ENCODE measurements at places on chromosomes 2 and 18. TPM values are rescaled to one million over a fixed set of nuclear protein-coding genes. Genes with fewer than 3 reads are reported as not detected.

The REL gene
- 88.7 TPM for total RNA-seq

The GKN2 gene
- total RNA-seq = not detected

The SERPINB10 gene
- total RNA-seq = not detected

The RIF1 gene
- 84.8 TPM for total RNA-seq

The ASB18 gene
- total RNA-seq = not detected

The CD28 gene
- 130 TPM for total RNA-seq

The ABHD1 gene
- total RNA-seq = 0.23 TPM

The UGT1A8 gene
- total RNA-seq = not detected

The PROKR1 gene
- not detected for total RNA-seq

The LYPD1 gene
- total RNA-seq = not detected

The POMC gene
- total RNA-seq = 6.9 TPM

GRCh38 chr2:54555318-54555837, 99.3 kb downstream of the SPTBN1 start:
- no peak for DNase-seq

GRCh38 chr2:168697668-168698121, 104.7 kb upstream of the NOSTRIN start:
- no peak for DNase-seq

DNA sequence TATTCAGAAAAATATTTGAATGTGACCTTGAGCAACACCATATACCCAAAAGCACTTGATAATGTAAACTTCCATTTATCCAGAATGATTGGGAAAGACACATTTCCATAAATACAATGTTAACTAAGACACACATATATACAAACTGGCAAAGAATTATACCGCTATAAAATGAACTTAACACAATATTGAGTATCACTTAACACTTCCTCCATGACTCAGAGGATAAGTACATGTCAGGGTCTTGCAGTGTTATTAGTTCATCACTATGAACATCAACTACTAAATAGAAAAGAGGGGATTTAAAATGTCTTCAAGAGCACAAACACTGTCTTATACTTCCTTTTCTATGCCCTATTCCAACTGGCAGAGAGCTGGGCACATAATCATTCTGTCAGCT, 18.6 kb downstream of the WDSUB1 start:
- DNase-seq = no peak

- no peak for DNase-seq
These were observed 25.9 kb downstream of the DYSF start for GRCh38 chr2:71479261-71479660.

DNA sequence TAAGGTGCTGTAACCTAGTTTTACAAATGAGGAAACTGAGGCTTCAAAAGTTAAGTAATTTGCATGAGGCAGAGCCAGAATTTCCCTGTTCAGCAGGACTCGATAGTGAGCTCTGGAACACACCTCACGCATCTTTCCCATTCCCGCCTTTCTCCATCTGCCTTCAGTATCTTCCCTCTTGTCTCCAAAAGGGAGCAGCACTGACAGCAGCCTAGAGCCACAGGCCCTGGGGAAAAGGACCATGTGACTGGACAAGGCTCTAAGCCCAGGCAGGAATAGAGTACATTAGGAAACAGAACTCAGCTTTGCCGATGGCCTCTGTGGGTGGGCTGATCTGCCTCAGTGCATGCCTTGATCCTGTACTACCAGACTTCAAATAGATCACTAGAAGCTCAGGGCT, 21.5 kb downstream of the GPR155 start:
- DNase-seq = no peak

- DNase-seq = no peak
These were observed 285.8 kb upstream of the REV1 start for GRCh38 chr2:99775585-99775984.

DNA sequence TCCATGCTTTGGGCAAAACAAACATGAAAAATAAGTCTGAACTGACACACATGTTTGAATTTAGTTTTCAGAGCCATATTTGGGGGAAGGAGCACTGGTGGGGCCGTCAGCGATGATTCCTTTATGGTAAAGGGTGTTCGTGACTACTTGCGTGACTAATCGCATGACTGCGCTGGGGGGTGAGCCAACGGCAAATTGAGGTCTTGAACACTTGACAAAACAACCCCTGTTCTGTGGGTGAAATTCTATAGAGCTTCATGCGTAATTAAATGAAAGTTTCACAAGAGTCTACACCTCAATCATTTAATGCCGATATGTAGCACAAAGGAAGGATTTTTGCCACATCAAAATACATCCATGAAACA, 127.5 kb upstream of the CYP1B1 start:
- DNase-seq = no peak

GRCh38 chr2:10912796-10913455, 1.2 kb downstream of the KCNF1 start:
- DNase-seq = no peak

DNA sequence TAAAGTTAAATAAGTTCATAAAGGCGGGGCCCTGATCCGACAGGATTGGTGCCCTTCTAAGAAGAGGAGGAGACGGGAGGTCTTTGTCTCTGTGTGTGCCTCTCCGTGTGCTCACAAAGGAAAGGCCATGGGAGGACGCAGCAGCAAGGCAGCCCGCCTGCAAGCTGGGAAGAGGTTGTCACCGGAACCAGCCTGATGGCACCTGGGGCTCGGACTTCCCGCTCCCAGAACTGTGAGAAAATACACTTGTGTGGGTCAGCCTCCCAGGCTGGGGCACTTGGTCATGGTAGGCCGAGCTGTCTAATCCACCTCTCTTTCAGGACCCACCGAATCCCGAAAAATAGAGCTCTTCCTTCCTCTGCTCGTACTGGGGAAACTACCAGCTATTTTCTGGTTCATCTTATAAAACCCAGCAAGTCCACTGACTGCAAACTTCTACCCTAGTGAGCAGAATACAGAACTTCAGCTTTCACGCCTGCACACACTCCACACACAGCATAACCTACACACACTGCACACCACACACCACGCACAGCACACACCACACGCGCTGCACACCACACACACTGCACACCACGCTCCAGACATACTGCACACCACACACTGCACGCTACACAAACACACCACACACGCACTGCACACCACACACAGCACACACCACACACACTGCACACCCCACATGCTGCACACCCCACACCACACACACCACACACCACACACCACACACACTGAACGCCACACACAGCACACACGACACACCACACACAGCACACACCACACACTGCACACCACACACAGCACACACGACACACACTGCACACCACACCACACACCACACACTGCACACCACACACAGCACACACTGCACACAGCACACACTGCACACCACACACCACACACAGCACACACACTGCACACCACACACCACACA, 58.1 kb downstream of the ASB1 start:
- no peak for DNase-seq

DNA sequence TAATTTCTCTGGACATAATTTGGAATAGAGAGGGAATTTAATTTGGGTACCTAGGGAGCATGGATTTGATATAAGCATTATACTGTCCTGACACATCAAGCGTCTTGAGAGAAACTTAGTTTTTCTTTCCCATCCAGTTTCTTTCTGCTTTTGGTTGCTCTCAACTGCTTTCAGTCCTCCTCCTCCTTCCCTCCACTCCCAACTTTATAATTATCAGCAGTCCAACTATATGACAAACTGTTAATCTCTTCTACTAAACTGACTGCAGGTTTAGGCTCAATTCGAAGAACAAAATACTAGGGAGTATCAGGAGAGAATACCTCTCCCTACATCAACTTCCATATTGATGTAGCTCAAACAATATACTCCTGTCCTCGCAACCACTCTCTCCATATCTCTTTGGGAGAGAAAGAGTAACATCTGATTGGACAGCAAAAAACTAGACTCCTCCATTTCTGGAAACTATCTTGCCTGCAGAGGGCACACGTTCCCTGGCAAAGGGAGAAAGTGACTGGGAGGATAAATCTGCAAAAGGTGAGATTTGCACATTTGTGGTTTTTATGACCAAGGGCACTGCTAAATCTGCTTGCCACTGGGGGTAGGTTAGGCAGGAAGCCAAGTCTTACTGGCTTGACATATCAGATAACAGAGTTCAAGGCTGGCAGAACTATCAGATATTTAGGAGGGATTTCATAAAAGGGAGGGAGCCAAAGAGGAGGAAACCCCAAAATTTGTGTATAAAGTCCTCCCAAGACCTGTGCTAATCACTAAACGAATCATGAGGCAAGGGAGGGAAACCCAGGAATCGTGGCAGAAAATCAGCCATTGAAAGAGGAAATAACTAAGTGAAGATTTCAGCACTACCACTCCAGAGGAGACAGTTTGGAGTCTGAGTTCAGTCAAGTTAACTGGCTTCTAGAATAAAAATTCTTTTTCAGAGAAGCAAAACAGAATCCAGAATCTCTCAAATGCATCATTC, 40.0 kb downstream of the ICA1L start:
- peak; percentile 81 for DNase-seq

GRCh38 chr2:48050711-48051110, 144.4 kb upstream of the FBXO11 start:
- DNase-seq = peak; percentile 23

GRCh38 chr2:170928036-170928823, 823 bp upstream of the GORASP2 start:
- peak; percentile 68 for DNase-seq

DNA sequence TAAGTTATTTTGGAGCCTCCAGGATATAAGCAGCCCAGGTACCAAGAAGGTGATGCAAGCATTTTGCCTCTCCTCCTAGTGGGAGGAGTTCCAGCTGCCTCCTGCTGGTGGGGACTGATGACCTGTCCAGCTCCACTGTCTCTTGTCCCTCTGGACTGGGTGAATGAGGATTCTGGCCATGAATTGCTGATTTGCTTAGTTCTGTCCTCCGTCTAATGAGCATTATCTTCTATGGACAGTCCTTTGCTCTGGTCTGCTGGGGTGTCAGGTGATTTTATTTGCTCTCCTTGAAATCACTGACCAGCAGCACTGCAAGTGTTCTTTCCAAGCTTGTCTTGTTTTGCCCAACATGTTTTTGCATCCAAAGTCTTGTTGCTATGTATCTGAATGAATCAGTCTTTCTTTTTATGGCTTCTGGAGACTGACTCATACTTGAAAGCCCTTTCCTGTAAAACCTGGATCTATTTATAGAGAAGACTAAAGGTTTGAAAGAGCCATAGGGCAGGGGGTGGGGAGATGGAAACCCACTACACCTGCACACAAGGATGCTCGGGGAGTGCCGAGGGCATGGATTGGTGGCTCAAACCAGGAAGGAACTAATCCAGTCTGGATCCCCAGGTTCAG, 40.5 kb upstream of the EFHD1 start:
- DNase-seq = no peak

- no peak for DNase-seq
These were observed 269.1 kb downstream of the TMX3 start for GRCh38 chr18:68445668-68446426.

DNA sequence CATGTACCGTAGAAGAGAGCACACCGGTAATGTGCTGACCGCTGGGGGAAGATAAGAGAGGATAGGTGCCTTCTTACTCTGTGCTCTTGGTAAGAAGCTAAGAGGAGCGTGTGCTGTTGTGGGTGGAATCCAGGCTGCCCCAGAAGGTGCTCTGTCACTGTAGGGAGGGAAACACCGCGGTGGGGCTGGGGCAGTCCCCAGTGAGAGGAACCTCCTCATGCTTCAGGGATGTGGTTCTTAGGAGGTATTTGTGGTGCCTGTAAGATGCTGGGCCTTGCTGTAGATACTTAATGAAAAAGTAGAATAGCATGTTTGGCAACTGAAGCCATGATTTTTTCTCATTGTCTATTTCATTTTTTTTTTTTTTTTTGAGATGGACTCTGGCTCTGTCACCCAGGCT, 1.1 kb downstream of the COLEC11 start:
- DNase-seq = peak; percentile 71

DNA sequence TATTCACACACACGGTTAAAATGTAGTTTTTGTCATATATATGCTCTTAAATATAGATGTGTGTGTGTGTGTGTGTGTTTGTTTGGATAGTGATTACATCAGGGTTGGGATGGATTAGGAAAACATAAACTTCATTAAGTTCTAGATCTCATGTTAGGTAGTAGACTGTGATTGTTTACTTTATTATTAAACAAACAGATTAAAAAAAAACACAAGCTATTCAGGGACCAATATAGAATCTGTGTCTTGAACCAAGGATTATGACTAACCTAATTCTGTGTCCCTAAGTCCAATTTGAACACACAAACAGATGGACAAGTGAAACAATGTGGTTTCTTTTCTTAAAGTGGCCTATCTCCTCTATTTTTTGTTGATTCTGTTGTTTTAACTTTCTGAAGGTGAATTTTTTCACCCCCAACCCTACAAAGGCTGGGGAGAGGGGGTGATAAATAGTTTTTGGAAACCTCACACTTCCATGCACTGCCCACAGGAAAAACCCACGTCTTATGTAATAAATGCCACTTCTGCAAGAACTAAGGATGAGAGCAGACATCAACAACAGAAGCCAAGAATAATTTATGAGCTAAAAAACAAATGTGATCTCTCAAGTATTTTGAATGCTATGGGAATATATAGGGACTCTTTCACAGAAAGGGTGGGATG, 40.7 kb downstream of the IL1R2 start:
- no peak for DNase-seq
